ENCODE measurements at places on chromosomes 5 and 9.
A peak's percentile ranks its signal among the peaks of the same experiment; 100 is the strongest.

GRCh38 chr5:175885813-175886212 is 14.4 kb downstream of the CPLX2 start:
- DNase-seq, result no peak

DNA sequence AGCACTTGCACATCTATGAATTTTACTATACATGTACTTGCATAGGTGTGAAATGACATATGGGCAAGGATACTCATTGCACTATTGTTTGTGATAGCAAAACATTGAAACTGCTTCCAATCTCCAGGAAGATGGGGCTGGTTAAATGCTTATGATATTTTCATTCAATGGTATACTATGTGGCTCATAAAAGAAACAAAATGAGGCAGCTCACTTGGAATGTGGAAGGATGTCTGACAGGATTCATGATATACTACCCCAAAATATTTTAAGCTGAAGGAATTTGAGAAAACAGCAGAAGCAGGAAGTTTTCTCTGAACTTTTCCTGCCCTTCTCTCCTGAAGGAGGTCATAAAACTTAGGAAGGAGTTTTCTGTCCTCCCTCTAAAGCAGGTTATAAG is 99.6 kb upstream of the CAST start:
- no peak for DNase-seq

DNA sequence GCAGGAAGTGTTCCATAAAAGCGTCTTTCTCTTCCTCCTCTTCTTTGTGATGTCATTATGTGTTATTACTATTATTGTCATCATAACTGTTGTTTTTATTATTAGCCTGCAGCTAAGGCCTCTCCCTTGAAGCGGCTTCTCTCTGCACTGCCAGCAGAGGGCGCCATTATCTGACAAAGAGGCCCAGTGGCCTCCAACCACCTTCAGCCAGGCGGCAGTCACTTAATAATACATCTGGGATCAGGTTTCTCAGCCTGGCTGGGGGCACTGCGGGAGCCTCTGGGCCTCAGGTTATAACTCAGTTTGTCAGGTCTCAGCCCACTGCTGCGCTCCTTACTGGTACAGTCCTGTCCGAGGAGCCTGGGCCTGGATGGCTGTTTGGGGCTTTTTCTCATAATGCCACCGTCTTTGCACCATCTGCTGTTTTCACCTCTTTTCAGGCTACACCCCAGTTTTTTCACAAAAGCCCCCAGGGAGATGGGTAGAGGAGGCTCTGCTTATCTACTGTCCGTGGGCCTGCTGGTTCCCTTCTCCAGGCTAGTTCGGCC is 281.9 kb downstream of the NSG2 start:
- DNase-seq, result peak; percentile 24

- no peak for DNase-seq
These were observed 270.2 kb downstream of the PSAT1 start for GRCh38 chr9:78566948-78567675.

DNA sequence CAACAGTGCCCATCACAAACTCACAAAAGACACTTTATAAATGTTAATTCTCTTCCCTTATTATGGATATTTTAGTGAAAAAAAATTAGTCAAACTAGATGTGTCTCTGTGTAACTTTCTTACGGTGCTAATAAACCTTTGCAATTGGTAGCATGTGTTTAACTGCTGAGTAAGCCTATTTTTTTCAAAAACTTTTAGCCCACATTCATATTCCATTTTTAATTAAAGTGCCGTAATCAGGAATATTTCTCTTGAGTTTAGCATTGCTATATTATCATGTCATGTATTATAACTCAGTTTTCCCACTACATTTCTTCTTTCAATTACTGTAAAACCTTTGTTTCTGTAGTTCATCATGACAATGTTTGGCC is 51.4 kb downstream of the FYB1 start:
- DNase-seq, result no peak

- DNase-seq, result no peak
These were observed 1294.0 kb downstream of the MAT2B start for GRCh38 chr5:164799391-164799790.

- DNase-seq, result no peak
These were observed 68.8 kb downstream of the NTRK2 start for GRCh38 chr9:84738353-84738752.

GRCh38 chr9:124284237-124284831 is 26.6 kb downstream of the NEK6 start:
- no peak for DNase-seq

DNA sequence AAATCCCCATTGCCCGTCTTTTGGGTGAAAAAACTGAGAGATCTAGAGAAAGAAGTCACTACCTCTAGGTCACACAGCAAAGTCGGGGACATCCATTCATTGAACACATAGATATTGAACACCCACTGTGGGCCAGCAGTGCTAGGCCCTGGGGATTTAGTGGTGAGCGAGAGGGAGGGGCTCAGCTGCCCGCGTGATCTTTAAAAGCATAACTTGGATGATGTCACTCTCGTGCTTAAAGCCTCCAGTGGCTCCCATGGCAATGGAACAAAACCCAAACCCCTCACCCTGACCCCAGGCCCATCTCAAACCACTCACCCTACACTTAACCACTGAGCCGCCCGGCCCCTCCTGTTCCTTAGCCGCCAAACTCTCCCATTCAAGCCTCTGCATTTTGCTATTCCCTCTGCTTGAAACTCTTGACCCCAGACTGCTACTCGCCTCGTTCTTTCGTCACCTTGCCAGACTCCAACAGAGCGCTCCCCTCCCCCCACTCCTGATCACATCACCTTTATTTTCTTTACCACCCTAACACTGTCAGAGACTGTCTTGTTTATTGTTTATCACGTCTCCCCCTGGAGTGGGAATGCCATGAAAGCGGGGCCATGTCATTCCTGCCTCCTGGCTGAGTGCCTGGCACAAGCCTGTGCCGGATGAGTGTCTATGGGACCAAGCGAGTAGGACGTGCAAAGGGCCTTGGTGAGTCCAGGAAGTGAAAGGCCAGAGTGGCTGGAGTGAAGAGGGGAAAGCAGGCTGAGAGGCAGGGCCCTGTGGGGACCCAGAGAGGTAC is 710 bp upstream of the PIP5KL1 start:
- DNase-seq, result no peak

DNA sequence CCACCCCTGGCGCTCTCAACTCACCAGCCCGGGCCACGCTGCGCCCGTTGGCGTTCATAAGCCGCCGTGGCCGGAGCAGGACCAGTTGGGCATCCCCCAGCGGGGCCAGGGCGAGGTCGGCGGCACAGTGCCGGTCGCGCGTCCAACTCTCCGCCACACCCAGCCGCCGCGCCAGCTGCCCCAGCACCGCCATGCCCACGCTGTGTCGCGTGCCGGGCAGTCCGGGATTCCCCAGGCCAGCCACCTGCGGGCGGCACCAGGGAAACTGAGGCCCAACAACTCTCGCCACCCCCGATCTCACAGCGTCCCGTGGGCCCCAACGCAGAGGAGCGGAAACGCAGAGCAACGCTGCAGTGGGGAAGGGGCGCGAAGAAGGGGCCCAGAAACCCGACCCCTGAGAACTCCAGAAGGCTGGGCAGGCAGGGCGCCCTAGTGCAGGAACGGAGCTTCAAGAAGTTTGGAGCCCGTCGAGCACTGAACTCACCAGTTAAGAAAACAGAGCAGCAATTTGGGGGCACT is 453 bp downstream of the PTRH1 start:
- DNase-seq, result peak; percentile 22

DNA sequence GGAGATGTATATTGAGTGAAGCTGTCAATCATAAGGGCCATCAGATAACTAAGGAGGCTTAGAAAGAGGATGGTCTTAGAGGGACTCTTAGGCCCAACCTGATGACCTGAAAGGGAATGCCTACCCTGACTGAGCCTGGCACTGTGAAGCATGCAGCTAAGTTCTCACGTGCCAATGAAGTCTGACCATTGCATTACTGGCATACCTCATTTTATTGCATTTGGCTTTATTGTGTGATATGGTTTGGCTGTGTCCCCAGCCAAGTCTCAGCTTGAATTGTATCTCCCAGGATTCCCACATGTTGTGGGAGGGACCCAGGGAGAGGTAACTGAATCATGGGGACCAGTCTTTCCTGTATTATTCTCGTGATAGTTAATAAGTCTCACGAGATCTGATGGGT is 421.6 kb upstream of the SGCD start:
- no peak for DNase-seq

- no peak for DNase-seq
These were observed 131.3 kb upstream of the PPP1R26 start for GRCh38 chr9:135348076-135348787.

DNA sequence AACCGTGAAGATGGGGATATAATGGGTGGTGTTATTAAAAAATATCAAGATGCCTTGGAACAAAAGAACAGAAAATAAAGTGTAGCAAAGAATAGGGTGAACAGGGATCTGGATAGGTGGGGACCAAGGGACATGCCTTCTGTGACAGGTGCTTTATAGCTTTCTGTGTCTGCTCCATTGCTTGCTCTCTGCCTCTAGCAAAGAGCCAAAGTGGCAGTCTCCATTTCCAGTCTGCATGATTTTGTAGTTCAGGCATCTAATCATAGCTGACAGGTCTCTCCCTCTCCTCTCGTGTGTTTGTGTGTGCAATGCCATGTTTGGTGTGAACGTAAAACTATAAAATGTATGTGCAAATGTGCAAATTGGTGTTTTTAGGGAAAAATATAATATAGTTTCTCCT is 35.0 kb downstream of the LRRTM2 start:
- DNase-seq, result no peak

GRCh38 chr9:3361116-3361515 is 164.7 kb downstream of the RFX3 start:
- DNase-seq, result peak; percentile 52

DNA sequence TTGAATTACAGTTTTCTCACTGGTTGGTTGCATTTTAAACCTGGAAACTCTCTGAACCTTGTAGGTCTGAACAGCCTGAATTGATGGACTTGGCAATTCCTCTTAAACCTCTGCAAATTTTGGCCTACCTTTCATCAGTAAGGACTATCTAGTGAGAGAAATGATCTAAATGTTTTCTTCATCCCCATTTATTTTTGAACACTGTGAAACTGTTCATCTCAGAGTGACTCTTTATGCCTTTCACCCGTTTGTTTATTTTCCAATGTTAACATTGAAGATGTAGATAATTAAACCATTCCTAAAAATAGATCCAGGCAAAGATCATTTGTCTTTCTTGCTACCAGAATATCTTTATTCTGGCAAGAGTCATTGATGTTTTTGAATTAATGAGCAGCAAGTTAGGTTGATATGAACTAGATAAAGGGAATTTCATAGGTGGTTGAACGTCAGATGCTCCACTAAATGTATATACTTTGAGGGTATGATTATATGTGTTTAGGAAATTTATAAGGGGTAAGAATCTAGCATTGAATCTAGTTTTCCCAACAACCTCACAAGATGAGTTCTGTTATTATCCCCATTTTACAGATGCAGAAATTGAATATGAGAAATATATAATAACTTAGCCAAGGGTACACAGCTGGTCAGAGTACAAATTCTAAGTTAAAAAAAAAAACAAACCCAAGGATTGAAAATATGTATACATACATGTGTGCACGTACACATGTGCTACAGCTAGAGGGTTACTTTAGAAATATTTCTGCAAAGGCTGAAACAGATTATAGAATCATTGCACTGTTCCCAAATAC is 3.4 kb downstream of the CPEB4 start:
- DNase-seq, result no peak

GRCh38 chr9:83441390-83441789 is 96.8 kb downstream of the FRMD3 start:
- DNase-seq, result no peak

GRCh38 chr5:93532370-93532769 is 48.6 kb downstream of the NR2F1-AS1 start:
- DNase-seq, result no peak

- no peak for DNase-seq
These were observed 589.4 kb upstream of the WWC1 start for GRCh38 chr5:167702014-167702413.

- DNase-seq, result no peak
These were observed 250.4 kb downstream of the SEMA5A start for GRCh38 chr5:9295466-9295801.

DNA sequence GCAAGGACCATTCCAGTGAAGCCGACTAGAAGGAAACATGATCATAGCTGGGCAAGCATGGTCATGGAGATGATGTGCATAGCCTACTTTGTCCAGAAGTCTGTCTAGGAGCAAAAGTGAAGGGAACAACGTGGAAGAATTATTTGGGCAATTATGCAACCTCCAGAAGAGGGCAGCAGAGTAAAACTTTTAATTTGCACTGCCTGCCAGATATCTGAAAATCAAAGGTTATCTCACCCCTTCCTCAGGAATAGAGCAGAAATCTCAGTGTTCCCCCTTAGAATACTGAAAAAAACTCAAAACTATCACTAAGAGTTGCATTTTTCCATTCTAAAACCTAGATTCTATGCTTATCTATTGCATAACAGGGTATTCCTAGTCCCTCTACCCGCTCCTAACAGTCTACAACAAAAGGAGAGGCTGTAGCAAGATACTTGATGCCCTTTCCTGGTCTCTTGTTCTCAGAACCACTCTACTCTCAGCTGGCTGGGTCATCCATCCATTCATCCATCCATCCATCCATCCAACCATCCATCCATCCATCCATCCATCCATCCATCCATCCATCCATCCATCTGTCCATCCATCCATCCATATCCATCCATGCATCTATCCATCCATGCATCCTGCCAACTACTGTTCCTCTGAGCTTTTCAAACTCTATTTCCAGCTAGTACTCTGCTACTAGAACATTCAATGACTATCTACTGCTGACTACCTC is 8.4 kb upstream of the SETD9 start:
- DNase-seq, result no peak

DNA sequence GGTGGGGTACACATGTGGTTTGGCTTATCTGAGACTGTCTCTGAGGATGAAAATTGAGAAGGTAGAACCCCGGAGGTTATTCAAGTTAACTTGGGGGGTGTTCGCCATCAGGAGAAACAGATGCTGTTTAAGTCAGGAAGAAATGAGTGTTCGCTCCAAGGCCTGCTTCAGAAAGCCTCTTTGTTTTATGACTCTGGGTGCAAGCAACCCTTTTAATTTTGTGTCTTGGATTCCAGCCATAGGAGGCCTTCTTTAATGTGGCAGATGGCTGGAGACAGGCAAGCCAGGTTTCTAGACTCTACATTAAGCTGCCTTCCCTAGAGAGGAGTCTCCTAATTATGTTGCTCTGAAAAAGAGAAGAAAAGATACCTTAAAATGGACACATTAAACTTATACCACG is 4.2 kb upstream of the SMAD5 start:
- DNase-seq, result no peak

DNA sequence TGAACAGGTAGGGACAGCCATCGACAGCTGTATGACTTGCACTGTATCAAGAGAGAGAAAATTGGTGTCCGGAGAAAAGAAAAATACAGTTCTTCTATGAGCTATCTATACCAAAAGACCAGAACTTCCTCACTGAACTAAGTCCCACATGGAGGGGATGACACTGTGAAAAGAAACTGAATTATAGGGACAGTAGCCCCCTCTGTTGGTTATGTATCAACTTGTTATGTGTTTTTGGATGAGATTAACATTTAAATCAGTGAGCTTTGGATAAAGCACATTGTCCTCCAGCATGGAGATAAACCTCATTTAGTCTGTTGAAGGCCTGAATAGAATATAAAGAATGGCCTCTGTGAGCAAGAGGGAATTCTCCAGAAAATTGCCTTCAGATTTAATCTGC is 176.6 kb upstream of the SH3GL2 start:
- no peak for DNase-seq

All from inflammatory macrophage treated with lipopolysaccharide for 1 hour (primary cell).